Fibroblast of skin of right biceps (primary cell): ENCODE measurements at places on chromosomes 13 and 19.

GRCh38 chr13:24822640-24823039, 58.7 kb downstream of the RNF17 start:
- no peak for DNase-seq

DNA sequence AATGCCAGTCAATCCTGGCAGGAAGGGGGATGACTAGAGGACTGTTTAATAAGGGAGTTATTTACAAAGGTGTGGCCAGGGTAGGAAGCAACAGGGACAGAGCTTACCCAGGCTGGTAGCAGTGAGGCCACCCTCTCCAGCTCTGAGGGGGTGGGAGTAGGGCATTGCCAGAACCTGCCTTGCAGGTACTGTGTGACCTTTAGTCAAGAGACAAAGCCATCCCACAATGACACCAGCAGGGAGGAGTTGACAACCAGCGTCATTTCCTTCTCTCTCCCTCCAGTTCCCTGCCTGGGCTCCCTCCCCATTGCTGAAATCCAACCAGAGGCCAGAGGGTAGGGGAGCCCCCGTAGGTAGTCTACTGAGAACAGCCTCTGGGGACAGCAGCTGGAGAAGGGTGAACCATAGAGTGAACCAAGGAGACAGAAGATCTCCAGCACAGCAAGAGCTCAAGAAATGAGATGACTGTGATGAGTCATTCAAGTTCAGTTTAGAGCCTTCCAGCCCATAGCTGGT, 33.3 kb upstream of the SPATA13 start:
- DNase-seq, result no peak

GRCh38 chr19:40191836-40192646, 815 bp downstream of the MAP3K10 start:
- peak; percentile 28 for DNase-seq

DNA sequence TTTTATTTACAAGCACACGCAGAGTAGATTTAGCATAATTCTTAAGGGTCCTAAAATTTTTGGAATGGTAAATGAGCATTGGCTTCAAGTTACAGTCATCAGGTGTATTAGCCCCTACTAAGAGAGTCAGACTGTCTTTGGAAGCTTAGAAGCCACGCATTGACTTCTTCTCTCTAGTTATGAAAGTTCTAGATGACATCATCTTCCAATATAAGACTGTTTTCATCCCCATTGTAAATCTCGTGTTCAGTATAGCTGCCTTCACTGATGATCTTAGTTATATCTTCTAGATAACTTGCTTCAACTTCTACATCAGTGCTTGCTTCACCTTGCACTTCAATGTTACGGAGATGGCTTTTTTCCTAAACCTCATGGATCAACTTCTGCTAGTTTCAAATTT, 148.8 kb upstream of the SLITRK1 start:
- no peak for DNase-seq

DNA sequence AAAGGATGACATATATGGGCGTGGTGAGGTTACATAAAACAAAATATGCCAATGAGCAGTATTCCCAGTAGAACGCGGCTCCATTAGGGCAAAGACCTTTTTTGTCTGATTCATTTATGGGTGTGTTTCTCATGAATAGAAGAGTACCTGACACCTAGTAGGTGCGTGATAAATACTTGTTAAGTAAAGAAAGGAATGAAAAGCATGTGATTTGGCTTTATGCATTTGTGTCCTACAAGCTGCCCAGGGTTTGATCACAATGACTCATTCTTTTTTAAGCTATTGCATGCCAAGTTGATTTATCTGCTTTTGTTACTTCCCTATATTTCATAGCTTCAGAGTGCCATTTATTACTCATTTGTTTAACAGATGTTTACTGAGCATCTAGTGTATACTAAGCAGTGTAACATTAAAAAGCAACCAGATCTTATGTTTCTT, 19.1 kb upstream of the KCTD4 start:
- peak; percentile 79 for DNase-seq

GRCh38 chr13:49996951-49997895, at the start of gene TRIM13:
Gene TRIM13 (plus strand): TSS chr13:49997042. CDS start chr13:50011941, 14,899 bp downstream.
- peak; percentile 90 for DNase-seq

- no peak for DNase-seq
Measured at GRCh38 chr13:93767917-93768409, 541.4 kb downstream of the GPC6 start.

DNA sequence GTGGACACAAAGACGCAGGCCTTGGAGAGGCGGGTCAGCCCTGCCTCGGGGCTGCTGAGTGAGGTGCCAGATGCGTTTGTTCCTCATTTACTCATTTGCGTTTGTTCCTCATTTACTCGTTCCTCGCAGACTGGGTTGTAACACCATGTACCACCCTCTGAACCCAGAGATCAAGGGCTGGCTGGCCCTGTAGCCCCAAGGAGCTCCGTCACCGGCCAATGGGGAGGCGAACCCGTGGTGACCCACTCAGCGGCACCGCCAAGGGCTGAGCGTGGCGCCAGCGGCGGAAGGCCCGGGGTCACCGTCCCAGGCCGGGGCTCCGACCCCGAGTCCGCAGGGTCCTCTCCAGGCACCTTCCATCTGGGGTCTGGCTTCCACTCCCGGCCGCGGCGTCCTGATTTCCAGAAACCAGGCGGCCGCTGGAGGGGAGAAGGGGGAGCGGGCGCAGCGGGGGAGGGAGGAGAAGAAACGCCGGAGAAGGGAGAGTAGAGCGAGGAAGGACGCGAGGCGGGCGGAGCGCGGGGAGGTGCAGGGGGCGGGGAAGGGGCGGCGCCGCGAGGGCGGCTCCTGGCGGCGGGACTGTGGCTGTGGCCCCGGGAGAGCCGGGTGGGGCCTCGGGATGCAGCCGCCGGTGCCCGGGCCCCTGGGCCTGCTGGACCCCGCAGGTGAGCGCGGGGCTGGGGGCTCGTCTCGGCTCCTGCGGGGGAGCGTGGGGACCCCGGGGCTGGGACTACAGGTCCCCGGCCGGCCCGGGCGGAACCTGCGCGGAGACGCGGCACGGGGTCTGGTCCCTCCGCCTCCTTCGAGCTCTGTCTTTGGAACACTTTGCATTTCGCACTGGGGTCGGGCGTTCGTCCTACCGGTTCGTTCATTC, at the start of gene TMEM255B:
Gene TMEM255B, plus strand, starts transcription at position 576 of the 874 bp plus-strand sequence. Its CDS starts 44 bp downstream, at position 620.
- peak; percentile 69 for DNase-seq

DNA sequence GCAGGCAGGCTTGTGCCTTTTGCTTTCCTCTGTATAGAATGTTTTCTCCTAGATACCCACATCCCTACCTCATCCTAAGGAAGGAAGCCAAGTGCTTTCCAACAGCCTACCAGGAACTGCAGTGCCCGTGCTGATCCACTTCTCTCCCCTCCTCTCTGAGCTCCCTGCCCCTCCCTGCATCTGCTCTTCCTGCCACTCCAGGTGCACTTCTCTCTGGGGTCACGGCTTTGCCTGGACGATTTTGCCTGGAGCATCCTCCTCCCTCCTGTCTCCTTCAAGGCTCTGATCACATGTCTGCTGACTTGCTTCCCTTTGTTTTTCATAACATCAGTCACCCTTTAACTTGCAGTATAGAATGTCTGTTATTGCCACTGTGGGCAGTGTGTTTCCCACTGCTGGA, 34.7 kb upstream of the IRS2 start:
- no peak for DNase-seq

DNA sequence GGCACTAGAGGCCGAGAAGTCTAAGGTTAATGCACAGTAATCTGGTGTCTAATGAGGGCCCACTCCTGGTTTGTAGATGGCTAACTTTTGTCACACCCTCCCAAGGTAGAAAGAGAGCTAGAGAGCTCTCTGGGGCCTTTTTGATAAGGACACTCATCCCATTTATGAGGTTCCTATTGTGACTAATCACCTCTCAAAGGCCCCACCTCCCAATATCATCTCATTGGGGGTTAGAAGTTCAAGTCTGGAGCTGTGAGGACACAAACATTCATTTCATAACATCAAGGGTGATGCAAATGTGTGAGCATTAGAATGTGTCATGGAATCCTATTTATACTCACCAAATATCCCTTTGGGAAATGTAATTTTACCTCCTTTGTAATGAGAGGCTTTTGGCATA, 79.2 kb upstream of the SLC10A2 start:
- peak; percentile 6 for DNase-seq

DNA sequence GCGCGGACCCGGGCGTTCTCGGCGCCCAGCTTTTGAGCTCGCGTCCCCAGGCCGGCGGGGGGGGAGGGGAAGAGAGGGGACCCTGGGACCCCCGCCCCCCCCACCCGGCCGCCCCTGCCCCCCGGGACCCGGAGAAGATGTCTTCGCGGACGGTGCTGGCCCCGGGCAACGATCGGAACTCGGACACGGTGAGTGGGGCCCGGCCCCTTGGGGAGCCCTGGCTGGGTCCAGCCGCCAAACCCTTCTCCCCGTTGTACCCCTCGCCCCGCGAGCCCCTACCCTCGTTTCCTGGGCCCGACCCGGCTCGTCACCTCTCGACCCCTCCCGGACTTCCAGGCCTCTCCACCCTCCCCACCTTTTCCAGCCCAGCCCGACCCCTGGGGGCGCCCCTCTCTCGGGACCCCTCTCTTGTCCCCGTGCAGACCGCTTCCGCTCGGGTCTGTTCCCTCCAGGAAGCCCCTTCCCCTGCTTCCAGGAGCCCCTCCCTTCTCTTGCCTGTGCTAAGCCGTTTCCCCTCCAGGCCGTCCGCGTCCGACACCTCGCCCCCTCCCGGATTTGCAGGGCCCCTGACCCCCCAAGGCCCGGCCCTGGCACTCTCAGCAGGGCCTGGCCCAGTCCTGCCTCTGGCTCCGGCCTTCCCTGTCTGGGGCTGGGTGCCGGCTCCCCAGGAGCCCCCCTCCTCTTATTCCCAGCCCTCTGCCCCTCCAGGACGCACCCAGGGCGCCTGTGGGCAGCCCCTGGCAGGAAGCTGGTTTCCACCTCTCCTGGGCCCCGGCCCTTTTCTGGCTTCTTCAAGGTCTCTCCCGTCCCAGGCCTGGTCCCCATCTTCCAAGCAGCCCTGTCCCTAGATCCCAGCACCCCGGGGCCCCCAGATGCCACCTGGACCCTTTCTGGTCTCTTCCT, 632 bp downstream of the MARK4 start:
- DNase-seq, result no peak

DNA sequence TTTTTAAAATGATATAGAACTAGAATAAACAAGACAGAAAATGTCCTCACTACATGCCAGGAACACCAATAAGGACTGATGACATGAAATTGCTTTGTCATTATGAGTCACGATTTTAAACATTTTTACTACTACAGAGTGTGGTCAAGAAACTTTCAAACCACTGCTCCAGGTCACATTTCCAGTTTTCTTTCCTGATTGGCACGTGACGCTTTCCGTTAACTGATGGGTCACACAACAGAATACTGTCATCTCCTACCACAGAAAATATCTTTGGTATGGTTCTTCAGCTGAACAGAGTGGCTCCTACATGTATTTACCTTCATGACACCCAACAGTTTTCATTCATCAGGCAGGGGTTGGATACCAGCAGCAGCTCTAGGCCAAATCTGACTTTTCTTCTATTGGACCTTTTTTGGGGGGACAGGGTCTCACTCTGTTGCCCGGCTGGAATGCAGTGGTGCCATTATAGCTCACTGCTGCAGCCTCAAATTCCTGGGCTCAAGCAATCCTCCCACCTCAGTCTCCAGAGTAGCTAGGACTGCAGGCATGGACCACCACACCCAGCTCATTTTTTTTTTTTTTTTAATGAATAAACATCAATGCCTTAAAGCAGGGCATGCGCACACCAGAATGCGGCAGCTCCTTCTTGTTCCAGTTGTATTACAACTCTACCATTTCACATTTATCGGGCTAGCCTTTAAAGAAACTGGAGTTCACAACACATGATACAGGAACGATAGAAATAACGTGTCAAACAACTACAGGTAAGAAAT, 147.4 kb downstream of the RNF17 start:
- DNase-seq, result peak; percentile 47

DNA sequence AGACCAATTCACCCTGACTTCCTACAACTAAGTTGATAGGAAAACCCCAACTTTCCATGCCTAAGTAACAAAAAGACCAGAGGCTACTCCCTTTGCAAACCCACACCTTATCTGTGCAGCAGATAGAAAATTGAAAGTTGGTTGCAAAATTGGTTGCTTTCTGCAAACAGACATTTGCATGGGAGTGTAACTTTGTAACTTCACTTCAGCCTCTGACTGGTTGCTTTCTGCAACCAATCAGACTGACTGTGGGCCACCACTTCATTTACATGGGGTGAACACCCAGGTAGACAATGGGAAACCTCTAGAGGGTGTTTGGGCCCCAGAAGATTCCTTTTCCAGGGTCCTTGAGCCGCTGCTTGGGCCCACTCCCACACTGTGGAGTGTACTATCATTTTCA, 9.8 kb downstream of the TEX30 start:
- no peak for DNase-seq
